ENCODE measurements at places on chromosomes 12 and 14.

DNA sequence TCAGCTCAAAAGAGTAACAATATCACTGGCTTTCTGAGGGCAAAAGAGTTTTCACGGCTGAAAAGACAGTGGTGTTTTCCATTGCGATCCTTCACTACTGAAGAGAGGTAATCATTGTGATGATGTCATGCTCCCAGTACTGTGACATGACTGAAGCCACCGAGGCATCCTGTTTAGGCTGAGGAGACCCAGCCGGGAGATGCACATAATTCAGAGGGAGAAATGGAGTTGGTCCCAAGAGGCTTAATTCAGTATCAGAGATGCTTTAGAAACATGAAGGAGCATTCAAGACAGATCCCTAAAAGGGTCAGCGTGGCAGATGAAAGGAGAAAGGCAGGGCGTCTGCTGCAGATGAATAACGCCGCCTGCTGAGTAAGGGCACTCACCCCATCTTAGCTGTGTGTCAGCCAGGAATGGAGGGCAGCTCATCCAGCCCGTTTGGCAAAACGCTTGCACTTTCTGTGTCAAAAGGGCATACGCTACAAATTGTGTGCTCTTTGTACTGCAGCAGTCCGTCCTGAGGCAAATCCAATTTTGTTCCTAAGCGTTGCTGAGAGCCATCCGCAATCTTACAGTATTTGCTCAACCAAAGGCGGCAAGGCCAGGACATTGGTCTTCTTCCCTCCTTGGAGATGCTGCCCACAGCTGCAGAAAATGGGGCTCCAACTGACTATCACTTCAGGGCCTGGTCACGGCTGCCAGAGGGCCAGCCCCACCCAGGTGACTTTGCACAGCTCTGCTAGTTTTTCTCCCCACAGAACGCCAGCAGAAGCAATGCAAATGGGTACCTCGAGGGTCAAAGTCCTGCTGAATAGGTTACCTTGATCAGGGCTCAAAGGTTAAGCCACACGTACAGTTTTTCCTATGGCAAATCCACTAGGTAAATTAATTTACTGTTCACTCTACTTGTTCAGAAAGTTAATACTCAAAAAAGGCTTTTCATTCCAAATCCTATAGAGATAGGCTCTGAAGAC, 23.5 kb downstream of the CCDC92 start:
- no peak for DNase-seq

DNA sequence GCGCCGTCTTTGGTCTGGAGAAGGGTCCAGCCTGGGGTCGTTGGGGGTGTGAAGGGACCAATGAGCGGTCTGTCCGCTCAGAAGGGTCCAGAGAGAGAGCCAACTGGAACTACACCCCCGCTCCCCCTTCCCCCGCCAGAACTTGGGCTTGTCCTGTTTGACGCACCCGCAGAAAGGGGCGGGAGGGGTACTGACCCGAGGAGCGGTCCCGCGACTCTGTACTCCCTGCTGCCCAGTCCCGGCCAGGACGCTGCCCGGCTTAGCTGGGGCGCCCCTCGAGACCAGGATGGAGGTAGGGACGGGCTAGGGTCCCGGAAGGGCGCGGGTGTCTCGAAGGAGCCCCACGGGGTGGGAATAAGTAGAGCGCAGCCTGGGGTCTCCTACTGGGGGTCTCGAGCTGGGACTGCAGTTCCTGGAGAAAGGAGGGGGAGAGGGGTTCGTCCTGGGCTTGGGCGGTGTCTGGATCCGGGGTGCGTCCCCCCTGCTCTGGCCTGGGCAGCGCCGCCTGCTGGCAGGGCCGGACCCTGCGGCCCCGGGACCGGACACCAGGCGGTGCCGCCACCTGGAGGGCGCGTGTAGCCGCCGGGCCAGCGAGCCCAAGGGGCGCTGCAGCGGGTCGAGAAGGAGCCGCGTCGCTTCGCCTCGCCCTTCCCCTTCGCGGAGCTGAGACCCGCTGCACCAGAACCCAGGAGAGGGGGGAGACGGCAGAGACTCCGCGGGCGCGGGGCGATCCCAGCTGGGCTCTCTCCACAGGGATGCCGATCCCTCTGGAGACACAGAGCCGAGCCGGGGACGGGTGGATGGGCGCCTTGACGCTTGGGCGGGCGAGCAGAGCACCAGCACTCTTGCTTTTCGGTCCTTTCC, 3.8 kb upstream of the CACNB3 start:
- DNase-seq = peak; percentile 69

DNA sequence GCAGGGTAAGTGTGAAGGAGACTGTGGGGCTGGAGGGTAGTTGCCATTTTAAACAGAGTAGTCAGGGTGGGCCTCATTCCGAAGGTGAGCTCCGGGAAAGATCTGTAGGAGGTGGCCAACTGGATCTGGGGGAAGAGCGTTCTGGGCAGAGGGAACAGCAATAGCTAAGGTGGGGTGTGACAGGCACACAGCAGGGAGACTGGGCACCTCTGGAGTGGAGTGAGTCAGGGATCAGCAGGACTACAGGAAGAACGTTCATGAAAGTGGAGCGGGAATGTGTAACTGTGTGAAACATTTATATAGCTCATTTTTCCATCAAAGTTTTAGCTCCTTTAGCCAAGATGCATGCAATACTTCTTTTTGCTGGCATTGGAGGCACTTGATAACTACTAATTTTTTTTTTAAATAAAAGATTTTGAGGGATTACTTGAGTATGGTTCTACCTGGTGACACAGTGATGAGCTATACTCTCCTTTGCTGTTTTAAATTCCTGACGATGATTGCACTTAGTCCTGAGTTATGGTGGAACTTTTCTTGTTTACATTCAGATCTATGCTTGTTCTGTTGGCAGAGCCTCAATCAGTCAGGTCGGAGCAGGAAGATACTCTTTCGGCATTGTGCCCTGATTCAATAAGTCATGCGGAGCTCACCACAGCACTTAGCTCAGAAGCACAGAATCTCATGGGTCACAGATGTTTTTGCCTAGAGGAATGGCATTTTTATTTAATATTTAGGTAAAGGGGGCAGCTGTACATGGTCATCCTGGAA, 106.4 kb downstream of the WIF1 start:
- DNase-seq = no peak

DNA sequence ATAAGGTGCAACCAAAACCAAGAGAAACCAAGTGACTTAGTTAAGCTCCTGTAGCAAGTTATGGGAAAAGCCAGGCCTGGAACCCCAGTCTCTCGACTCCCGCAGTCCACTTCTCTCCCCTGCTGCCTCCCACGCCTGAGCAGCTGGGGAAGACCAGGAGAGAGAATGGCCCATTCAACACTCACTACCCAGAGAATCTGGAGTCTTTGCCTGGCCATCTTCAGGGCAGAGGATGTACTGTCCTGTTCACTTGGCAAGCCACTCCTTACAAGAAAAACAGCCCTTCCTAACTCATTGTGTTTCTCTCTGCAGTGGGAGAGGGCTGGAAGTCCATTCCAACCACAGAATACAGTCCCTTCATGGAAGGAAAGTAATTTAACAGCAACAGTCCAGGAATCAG, 1.8 kb downstream of the PITPNM2 start:
- no peak for DNase-seq

DNA sequence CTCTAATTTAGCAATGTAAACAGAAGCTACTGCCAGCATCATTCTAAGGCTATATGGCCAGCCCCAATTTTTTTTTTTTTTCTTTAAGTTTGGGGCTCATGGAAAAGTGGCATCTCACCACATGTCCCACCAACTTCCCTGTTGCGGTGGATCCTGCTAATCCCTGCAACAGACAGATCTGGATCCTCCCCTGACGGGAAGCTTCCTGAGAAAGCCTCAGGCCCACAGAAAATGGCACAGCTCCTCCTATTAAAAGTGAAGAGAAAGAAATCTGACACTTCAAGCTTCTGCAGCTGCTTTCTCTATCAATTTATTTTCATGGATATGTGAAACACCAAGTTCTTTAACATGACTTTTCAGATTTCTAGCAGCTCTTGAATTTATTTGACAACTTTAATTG, 433.8 kb upstream of the DCN start:
- no peak for DNase-seq

DNA sequence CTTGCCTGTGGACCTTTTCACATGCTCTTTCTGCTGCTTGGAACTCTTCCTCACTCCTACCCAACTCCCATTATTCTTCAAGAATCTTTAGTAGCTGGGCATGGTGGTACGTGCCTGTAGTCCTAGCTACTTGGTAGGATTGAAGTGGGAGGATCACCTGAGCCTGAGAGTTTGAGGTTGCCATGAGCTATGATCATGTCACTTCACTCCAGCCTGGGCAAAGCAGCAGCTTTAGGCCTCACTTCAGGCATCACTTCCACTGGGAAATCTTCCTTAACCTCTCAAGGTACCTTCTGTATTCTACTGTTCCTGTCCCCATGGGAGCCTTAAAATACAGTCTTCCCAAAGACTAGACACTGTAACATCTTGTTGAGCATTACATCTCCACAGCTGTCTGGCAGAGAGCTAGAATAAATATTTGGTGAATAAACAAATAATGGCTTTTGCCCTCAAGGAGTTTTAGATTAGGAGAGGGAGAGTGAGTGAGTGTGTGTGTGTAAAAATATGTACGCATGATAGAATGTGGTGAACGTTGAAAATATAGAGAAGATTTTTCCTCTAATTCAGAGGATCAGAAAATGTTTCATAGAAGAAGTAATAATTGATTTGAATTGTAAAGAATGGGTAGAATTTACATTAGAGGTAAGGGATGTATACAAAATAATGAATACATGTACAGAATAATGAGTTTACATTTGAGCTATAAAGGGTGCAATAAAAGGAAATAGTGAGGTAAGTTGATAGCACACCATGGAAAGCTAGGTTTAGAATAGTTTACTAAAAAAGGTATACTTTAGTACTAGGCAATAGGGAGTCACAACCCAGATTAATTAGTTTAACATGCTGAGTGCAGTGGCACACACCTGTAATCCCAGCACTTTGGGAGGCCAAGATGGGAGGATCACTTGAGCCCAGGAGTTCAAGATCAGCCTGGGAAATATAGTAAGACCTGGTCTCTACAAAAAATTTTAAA, 29.2 kb upstream of the BMAL2 start:
- DNase-seq = no peak

- DNase-seq = peak; percentile 6
Measured at GRCh38 chr12:90653040-90653439, 301.9 kb downstream of the CCER1 start.

DNA sequence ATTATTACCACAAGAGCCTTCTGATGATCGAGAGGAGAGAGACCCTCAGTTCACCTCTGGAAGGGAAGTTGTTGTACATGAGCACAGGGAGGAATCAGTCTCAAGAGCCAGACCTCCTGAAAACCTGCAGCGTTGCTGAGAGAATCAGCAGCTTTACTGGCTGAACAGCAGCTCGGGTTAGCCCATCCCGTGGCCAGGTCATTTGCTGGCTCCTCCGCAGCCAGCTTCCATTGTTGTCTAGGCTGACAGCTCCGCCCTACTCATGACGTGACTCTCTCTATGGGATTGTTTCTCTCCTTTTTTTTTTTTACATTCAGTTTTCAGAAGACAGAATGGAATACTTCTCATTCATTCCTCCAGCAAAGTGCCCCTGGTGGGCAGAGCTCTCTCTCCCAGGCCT, 69.9 kb downstream of the TGFB3 start:
- DNase-seq = peak; percentile 69

DNA sequence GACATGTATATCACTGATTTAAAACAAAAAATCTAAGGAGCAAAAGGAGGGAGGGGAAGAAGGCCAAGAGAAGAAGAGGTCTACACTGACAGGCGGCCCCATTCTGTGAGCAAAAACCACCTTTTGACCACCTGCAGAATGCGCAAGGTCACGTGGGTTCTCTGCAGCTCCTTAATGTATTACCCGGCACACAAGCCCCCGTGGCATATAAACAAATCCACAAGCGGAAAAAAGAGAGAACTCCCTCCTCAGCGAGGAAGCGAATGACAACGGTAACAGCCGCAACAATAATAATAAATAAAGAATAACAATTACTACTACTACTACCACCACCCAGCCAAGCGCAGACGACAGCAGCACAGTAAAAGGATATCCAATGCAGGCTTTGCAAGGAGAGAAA, 1.3 kb downstream of the KSR2 start:
- no peak for DNase-seq

DNA sequence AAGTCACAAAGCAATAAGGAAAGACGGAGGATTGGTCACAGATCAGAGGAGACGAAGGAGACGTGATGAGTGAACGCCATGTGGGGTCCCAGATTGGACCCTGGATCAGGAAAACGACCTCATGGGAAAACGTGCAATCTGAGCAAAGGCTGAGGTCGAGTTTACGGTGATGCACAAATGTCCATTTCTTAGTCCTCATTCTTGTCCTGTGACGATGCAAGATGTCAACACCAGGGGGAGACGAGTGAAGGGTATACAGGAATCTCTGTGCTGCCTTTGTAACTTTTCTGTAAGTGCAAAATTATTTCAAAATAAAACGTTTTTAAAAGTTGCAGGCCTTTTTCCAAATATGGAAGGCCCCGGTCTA, 329.8 kb downstream of the MED13L start:
- no peak for DNase-seq

DNA sequence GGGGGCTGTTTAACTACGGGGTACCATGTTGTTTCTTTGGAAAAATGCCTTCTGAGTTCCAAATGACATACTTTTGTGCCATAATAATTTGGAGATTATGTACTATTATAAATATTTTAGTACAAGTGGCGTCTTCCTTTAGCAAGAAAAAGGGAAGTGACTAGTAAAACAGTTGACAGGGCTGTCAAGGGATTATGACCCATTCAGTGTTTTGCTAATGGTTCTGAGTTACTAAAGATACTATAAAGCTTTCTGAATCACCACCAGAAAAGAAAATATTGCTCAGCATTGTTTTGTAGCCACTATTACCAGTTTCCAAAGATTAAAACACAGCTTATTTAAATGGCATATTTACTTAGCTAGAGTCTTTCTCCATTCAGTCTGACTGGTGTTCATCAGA, 334.9 kb downstream of the SNAPC1 start:
- no peak for DNase-seq

GRCh38 chr14:54787261-54787660, 115.4 kb downstream of the GCH1 start:
- DNase-seq = no peak

- DNase-seq = no peak
Measured at GRCh38 chr12:33205981-33206380, 233.6 kb downstream of the SYT10 start.

GRCh38 chr12:131368668-131369071, 342.2 kb upstream of the SFSWAP start:
- no peak for DNase-seq

DNA sequence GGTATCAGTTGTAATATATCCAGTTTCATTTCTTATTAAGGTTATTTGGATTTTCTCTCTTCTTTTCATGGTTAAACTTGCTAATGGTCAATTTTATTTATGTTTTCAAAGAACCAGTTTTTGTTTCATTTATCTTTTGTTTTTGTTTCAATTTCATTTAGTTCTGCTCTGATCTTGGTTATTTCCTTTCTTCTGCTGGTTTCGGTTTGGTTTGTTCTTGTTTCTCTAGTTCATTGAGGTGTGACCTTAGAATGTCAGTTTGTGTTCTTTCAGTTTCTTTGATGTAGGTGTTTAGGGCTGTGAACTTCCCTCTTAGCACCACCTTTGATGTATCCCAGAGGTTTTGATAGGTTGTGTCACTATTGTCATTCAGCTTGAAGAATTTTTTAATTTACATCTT, 145.6 kb upstream of the SLCO1B1 start:
- no peak for DNase-seq

DNA sequence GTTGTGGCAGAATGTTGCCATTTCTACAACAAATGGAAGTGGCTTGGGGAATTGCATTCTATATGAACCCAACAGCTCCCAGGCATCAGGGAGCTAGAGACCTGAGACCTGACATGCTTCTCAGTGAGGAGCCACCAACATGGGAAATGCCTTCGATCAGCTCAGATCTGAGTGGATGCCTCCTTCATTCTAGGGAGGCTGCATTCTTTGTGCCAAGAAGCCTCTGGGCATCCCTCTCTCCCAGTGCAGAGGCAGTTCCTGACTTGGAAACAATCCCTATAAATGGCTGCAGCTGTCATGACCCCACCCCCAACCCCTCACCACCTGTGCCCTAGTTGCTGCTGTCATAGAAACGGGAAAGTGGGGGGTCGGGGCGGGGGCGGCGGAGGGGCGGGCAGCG, 196.3 kb downstream of the PPM1H start:
- no peak for DNase-seq
